ENCODE measurements at places on chromosomes 6 and 20.

GRCh38 chr6:139839506-139840156, 465.2 kb upstream of the CITED2 start:
- no peak for DNase-seq

DNA sequence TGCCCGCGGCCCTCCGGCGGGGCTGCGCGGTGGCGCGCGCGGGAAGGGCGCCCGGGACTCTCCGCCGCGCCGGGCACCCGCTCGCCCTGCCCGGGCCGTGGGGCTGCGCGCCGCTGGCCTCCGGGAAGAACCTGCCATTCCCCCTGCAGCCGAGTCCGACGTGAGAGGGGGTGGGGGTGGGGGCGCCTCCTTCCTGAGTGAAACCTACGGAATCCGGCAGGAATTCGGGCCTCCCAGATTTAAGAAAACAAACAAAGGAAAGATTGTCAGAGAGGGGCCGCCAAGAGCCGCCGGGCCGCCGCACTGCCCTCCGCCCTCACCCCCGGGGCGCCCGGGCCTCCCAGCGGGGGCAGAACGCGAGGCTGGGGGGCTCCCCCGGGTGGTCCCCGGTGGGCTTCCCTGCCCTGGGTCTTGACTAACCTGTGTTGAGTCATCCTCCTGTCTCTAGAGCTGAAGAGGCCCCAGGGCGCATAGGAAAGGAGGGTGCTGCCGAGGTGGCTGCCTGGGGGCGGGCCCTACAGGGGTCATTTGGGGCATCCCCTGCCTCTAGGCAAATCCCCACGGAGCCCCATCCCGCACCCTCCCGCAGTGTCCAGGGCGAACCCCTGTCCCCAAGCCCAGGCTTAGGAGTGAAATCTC, 42.2 kb upstream of the FOXP4 start:
- no peak for DNase-seq

DNA sequence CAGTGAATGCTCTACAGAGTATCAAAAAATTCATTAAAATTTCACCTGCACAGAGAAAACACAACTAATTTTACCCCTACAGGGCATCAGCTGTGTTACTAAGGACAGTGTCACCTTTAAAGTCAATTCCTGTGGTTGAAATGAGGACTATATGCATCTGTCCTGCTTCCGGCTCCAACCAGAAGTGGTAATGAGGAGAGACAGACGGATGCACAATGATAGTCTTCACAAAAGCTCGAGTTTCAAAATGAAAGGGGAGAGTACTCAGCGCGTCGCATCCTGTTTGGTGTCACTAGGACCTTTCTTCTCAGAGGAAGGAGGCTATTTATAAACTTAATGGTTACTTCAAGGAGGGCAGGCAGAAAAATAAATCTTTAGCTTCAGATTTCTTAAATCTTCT, 86.5 kb downstream of the LYRM4 start:
- DNase-seq, result no peak

DNA sequence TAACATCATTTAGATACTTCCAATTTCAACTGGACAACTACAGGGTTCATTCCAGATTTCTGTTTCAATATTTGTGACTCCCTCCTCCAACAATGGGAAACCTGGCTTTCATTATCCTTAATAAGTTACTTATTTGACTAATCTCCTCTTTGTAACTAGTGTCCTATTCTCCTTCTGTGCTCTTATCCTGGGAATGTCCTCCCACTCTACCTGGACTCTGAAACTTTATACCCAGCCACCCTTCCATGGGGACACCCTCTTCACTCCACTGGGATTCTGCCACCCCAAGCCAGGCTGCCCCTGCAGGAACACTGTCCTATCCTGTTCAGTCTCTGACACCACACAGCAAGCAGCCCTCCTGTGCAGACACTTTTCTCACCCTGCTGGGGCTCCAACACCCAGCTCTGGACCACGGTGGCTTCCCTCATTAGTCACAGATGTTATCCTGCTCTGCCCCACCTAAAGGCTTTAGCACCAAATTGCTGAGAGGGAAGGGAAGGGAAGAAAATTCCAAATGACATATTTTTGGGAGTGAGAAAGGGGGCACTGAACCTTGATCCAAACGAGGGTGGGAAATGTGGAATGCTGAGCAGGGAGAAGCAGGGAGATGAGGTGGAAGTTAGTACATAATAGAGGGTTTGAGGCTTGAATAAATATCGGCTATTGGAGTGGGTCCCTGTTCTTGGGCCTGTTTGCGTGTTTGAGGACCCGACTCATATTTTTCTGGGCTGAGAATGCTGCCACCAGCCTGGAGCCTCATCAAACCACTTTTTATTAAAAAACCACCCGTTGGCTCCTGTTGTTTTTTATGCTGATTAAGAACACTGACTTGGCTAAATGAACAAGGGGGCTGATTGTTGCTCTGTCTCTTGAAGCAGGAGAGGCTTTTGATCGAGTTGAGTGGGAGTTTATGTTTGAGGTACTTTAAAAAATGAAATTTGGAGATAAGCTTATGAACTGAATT, 54.0 kb upstream of the AKIRIN2 start:
- DNase-seq, result no peak
